ENCODE measurements at places on chromosomes 5 and 9.

- DNase-seq, result no peak
Measured at GRCh38 chr5:177539411-177539810, 15.0 kb downstream of the FAM193B start.

DNA sequence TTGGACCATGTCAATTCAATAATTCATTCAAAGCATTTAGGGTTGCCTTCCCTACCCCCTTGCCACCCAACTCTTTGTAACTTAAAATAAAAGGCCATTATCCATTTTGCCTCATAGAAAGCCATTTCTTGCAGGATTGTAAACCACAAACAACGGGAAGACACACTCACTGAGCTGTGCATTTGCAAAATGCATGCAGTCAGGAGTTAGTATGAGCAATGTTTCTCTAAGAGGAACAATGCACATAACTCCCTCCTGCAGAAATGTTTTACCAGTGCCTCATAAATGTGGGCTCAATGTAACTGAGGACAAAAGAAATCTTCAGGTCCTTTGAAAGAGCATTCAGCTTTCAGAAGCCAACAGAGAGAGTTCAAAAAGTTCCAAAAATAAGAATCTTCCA, 98.5 kb upstream of the ABCA1 start:
- no peak for DNase-seq

- no peak for DNase-seq
Measured at GRCh38 chr9:27365707-27366376, 68.9 kb upstream of the EQTN start.

- no peak for DNase-seq
Measured at GRCh38 chr9:72119853-72120252, 29.4 kb upstream of the GDA start.

DNA sequence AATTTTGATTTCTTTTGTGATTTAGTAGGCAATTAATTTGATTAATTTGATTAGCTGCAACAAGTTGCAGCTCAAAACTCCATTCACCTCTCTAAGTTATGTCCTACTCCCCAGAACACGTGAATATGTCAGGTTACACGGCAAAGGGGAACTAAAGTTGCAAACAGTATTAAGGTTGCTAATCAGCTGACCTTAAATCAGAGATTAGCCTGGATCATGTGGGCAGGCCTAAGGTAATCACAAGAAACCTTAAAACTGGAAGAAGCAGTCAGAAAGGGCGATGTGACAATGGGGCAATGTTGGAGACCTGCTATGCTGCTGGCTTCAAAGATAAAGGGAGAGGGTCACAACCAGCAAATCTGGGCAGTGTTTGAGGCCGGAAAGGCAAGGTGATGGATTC, 47.3 kb upstream of the ANXA1 start:
- no peak for DNase-seq

GRCh38 chr9:31323726-31324444, 1060.6 kb upstream of the ACO1 start:
- no peak for DNase-seq

- DNase-seq, result no peak
Measured at GRCh38 chr5:174523311-174524071, 200.9 kb upstream of the MSX2 start.

DNA sequence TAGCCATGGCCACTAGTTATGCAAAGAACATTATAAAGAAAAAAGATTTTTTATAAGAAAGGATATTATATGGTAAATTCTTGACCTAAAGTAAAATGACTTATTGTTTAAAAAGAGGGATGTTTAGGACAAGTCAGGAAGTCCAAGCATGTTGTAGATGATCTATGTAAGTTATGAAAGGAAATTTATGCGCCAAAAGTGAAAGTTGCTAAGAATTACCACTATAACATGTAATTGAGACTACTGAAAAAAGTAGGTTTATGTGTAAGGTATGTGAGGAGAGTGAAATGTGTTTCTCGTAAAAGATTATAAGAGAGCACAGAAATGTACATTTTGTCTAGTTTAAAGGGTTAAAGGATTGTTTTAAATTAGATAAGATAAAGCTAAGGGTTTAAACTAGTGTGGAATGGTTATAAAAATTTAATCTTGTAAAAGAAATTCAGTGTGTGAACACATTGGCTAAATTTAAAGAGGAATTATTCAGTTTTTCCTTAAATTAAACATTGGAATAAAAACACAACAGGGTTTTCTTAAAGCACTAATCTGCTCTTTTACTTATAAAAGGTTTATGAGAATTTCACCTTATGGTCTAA, 1100.4 kb upstream of the EDIL3 start:
- DNase-seq, result no peak

DNA sequence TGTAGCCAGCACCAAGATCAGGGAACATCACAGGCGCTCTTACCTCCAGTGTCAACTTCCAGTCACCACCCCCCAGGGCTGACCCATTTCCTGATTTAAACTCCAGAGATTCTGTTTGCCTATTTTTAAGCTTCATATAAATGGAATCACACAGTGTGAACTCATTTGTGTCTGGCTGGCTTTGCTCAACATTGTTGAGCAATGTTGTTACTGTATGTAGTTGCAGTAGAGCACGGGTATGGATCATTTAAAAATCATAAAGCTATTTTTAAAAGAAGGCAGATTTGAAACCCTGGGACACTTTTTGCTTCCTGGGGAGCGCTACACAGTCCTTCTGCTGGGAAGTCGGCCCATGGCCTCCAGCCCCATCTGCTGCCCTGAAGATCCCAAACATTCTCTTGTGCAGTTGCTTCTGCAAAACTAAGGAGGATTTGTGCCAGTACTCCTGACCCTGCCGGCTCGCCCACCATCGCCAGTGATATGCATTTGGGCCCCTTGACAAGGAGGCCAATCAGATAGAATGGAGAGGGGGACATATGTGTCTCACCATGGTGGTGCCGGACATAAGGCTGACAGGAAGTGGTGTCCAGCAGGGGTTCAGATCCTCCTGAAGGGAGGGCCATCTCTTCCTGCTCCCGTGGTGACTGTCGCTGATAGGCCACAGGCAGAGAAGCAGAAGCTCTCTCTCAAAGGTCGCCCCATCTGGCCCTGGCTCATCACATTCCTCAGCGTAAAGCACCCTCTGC, 13.3 kb downstream of the DCANP1 start:
- no peak for DNase-seq

GRCh38 chr5:10735569-10736276, 25.3 kb downstream of the DAP start:
- no peak for DNase-seq

DNA sequence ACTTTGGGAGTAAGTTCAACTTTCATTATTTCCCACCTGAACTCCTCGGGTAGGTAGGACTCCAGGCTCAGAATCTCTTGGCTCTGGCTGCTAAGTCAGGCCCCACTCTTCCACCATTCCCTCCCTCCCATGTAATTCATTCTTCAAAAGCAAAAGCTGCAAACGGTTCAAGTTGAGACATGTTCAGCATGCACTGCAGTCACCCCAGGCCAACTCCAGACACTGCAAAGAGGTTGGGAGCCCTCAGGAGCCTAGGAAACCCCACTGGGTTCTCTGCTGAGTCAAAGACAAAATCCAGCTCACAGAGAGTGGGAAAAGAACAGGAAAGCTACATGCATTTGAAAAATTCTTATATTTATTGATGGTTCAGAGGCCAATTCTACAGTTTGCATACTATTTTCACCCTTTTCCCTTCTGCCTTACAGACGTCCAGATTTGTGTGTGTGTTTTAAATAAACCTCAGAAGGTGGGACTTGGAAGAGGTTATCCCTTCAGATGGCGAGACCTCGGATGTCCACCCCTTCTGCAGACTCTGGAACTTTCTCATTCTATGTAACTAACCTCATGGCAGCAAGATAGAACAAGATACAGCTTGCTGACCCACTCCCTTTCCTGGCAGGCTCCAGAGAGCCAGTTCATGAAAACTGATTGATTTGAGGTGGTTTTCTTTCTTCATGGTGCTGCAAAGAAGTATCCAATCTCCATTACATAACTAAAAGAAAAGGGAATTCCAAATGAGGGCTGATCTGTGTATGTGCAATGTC, 65.7 kb upstream of the EQTN start:
- DNase-seq, result no peak

DNA sequence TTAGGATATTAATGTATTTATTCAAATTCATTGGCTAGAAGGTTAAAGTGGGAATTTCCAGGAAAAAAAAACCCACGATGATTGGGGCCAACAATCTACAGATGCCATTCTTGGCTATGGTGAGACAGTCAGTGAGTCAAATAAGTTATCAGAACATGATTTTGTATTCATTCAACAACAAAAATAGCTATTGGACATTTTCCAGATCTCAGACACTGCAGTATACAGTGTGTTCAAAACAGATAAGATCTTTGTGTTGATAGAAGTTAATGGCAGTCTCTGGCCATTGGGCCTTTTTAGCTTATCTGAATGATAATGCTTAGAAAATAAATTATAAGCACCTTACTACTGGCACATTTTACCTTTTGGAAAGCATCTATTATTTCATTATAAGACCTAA, 547.7 kb downstream of the MAT2B start:
- no peak for DNase-seq

DNA sequence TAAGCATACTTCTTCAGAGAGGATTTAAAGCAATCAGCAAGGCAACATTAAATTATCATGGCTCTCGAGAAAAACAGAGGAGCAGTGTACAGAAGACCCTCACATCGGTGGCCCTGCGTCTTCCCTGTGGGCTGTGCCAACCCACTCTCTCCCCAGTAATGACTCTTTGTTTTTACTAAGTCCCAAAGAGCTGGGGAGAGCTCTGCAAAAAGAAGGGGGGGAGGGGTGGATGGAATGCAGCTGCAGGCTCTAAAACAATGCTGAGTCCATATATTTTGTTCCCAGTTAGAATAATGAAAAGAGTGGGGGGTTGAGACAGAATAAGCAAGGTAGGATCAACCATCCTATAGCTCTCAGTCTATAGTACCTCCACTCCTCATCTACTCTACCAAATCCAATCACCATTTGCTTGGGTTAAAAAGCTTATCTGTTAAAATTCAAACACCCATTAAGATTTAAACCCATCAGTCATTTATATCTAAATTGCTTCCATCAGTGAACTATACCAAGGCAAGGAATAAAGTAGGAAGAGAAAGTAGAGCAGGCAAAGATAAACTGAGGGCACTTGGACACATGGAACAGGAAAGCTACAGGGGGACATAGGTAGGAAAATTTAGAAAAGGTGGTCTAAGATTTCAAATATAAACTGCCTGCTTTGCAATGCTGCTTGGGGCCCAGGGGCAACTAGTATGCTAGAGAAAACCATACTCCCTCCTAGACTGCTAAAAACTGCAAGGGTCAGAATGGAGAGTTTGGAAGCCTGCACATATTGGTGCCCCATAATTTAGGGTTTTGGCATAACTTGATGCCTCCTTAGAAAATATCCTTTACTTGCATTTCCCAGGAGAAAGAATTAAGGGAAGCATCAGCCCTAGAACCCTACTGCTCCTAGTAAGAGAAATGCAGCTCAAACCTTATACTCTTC, 20.6 kb downstream of the ELL2 start:
- no peak for DNase-seq

DNA sequence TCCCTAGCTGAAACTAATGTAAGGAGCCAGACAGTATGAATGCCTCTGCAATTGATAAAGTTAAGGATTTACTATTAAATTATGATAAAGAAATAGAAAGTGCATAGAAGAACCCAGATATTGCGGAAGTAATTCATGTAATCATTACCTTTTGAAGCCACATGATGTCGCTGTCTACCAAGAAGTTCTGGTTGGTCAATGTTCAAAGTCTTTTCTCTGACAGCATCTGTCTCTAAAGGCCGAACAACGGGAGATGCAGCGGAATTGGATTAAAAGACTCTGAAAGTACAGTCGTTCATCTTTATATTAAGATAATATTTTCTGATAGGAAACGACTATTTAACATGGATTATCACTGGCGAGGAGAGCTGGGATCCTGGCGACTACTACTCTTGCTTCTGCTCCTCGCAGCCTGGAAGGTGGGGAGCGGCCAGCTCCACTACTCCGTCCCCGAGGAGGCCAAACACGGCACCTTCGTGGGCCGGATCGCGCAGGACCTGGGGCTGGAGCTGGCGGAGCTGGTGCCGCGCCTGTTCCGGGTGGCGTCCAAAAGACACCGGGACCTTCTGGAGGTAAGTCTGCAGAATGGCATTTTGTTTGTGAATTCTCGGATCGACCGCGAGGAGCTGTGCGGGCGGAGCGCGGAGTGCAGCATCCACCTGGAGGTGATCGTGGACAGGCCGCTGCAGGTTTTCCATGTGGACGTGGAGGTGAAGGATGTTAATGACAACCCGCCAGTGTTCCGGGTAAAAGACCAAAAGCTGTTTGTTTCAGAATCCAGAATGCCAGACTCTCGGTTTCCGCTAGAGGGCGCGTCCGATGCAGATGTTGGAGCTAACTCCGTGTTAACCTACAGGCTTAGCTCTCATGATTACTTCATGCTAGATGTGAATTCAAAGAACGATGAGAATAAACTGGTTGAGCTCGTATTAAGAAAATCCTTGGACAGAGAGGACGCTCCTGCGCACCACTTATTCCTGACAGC, at the start of gene PCDHA8:
PCDHA8 (plus strand) TSS at position 210 of the 985 bp plus-strand sequence; CDS start at position 345, 135 bp downstream.
- no peak for DNase-seq

- no peak for DNase-seq
Measured at GRCh38 chr9:137253717-137254623, 1.2 kb upstream of the NELFB start.

DNA sequence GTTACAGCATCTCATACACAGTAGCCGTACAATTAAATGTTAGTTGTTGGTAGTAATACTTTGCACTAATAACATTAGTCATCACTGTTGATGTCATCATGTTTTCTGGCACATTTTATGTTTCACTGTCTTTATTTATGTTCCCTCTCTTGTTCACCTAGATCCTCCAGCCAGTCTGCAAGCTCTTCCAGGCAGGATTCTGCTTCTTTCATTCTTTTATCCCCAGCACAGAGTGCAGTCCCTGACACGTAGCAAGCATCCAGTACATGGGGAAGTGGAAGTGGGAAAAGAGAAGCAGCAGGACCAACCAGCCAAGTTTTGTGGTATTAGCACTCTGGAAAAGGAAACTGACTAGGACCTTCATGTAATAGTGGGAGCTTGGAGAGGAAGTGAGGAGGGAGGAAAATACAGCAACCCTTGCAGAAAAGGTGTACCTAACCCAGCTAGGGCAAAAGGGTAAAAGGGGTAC, 89.7 kb upstream of the SLC44A1 start:
- no peak for DNase-seq

DNA sequence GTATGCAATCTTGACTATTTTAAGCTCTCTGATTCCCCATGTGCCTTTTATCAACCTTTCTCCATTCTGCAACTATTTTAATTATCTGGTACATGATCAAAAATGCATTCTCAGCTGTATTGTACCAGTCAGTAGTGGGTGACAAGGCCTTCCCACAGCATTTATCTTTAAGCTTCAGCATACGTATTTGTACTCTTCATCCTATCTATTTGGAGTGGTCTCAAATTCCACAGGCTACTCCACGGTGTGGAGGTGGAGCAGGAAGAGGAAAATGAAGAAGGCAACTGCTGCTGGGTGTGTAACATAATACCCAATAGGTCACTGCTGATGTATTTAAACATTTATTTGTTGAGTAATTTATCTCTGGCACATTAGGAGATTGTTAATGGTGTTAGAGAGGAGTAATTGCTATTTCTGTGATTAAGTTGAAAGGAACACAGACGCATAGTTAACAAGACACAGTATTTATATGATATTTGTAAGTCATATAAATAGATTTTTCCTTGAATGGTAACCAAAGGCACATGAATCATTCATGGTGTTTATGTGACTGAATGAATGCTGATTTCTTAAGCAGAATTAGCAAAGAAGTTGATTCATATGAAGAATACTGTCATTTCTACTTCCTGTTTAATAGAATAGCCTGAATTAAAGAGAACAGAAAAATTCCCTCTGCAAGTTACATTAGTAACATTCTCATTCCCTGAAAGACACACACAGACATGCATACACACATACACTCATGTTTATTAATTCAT, 153.8 kb upstream of the NR3C1 start:
- DNase-seq, result no peak

GRCh38 chr5:118796081-118796480, 192.3 kb downstream of the DTWD2 start:
- DNase-seq, result no peak

GRCh38 chr5:181109489-181110013, 21.4 kb downstream of the OR2V1 start:
- no peak for DNase-seq
